LHCN-M2 (cell line): ENCODE measurements at places on chromosomes 1 and 21.

GRCh38 chr1:222970711-222971110 is 155.9 kb downstream of the DISP1 start:
- no peak for DNase-seq

- DNase-seq, result no peak
Observed at GRCh38 chr1:243849421-243850201, 432 bp downstream of the AKT3 start.

- peak; percentile 61 for DNase-seq
Observed at GRCh38 chr1:61157468-61157987, 75.2 kb downstream of the NFIA start.

- DNase-seq, result no peak
Observed at GRCh38 chr1:226884116-226884625, 13.8 kb downstream of the PSEN2 start.

- no peak for DNase-seq
Observed at GRCh38 chr1:109547463-109548320, 723 bp upstream of the GNAI3 start.

- no peak for DNase-seq
Observed at GRCh38 chr1:229664133-229664689, 38.2 kb downstream of the URB2 start.

- DNase-seq, result peak; percentile 62
Observed at GRCh38 chr1:165592945-165593823, 37.9 kb upstream of the MGST3 start.

DNA sequence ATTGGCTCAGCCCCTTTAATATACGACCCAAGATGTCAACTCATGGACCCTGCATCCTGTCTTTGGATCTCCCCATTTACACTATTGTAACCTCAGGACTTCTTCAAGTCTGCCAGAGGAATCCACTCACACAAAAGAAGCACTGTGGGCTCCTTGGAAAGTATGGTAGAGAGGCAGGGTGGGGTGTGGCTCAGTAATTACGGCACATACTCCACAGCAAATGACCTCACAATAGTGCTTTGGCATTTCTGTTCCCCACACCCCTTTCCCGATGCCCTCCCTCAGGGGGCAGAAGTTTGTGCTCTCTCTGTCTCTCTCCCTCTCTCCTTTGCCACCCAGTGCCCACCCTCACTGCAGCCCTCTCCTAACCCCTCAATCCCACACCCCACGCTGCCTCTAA is 27.8 kb upstream of the IFNAR2 start:
- no peak for DNase-seq

DNA sequence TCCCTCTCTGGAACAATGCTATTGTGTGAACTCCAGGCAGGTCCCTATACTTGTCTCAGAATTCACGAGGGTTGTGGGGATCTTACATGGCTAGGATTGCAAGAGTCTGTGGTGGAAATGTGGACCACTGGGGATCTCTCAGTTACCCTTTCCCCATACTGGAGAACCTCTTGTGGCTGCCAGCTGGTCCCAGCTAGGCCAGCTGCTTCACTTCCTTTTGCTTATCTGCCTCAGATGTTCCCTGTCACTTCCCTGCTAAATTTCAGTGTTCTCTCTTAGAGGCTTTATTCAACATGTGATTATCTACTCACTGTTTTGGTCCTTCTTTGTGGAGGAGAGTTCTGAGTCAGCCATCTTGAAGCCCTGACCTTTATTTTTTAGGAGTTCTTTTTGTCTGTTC is 75.9 kb upstream of the SAMD13 start:
- peak; percentile 6 for DNase-seq
